Stimulated activated CD8-positive, alpha-beta memory T cell treated with anti-CD3 and anti-CD28 coated beads, Interleukin-2, amount 100 ng/mL, for 1 hour (primary cell): ENCODE measurements at places on chromosomes 5 and 9.

DNA sequence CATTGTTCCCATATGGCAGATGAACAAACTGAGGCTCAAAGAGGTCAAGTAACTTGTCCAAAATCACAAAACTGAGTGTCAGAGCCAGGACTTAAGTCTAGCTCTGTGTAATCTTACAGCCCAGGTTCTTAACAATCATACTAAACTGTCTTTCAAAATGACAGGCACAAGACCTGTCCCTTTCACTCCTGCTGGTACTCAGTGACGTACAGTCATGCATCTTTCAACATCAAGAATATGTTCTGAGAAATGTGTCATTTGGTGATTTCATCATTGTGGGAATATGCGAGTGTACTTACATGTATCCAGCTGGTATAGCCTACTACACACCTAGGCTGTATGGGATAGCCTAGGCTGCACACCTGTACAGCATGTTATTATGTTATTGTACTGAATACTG is 646.8 kb upstream of the WWC1 start:
- DNase-seq = no peak

- DNase-seq = no peak
These were observed 30.0 kb upstream of the MATR3 start for GRCh38 chr5:139263536-139263935.

GRCh38 chr9:98908897-98909634 is 34.6 kb upstream of the COL15A1 start:
- no peak for DNase-seq

DNA sequence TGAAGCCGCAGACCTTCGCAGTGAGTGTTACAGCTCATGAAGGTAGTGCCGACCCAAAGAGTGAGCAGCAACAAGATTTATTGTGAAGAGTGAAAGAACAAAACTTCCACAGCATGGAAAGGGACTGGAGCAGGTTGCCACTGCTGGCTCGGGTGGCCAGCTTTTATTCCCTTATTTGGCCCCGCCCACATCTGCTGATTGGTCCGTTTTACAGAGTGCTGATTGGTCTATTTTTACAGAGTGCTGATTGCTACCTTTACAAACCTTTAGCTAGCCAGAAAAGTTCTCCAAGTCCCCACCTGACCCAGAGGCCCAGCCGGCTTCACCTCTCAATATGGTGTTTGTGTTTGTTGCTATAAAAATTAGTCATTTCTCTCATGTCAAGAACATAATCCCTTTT is 49.7 kb downstream of the RECK start:
- DNase-seq = no peak

DNA sequence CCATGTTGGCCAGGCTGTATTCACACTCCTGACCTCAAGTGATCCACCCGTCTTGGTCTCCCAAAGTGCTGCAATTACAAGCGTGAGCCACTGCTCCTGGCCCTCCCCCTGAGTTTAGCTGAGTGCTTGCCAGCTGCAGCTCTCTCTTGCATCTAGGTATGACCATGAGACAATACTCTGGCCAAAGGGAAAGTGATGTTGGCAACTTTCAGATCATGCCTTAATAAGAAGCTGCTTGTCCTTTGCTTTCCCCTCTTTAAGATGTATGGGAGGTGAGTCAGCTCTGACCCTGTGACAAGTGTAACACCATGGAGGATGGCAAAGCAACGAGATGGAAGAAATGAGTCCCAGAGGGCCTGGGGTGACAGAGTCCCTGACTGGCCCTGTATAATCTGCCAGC is 18.7 kb upstream of the DCAF12 start:
- DNase-seq = no peak

GRCh38 chr5:170448221-170448620 is 55.6 kb upstream of the KCNIP1 start:
- DNase-seq = no peak

DNA sequence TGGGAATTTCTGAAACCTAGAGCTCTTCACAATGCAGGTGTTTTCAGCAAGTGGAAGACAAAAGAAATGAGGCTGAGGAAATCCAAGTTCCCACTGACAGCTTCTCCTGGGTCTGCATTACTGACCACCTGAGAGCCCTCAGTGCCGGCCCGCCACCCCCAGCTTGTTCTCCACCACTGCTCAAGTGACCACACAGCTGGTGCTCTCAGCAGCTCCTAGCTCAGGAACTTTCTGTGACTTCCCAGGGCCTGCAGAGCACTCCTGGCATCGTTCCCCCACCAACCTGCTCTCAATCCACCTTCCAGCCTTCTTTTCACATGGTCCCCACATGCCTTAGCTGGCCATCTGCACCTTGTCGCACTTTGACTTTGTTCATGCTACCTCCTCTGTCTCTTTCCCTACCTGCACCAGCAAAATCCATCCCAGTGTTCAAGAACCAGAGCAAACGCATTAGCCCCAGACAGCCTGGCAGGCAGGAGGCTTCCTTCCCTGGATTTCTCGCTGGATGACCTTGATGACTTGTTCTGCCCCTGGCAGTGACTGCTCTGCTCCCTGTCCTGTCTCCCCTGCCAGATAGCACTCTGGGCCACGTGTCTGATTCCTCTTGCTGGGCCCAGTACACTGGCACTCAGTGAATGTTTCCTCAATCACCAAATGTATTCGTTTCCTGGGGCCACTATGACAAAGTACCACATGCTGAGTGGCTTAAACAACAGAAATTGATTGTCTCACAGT is 35.1 kb upstream of the NANS start:
- DNase-seq = no peak

DNA sequence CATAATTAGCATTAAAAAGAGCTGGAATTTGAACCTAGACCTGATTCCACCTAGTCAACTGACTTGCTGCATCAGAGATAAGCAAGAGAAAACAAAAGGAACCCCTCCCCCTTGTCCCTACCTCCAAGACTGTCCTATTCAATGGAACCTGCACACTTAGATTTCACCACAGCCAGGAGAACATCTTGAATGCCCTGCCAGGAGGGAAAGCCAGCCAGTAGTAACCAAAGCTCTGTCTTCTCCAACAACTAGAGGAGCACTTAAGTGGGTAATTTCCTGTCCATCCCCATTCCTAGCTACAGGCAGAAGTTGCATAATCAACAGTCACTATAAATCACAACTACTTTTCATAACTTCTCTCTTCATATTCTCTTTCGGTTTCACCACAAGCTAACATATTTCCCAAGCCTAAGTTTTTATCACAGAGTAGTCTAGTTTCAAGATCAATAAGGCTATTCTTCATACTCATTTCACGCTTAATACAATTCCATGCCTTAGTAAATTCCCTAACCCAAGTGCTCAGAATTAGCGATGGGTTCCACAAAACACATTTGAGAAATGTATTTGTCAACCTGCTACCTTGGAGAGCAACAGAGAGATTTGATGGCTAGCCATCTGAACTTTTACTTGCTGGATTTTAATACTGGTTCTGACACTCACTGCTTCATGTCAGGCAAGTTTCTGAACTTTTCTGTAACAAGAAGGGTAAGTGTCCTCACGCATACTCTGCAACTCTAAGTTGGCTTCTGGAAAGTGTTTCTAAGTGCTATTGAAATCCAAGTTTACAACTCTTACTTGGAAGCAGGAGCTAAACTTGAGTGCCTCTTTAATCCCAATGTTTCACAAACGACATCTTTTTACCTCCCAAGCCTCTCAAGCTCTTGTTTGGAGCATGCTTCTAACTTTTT is 2.0 kb downstream of the DENND1A start:
- DNase-seq = no peak

- no peak for DNase-seq
These were observed 413.3 kb downstream of the CDH9 start for GRCh38 chr5:26625099-26625498.
